ENCODE measurements at places on chromosomes 12 and 14.

DNA sequence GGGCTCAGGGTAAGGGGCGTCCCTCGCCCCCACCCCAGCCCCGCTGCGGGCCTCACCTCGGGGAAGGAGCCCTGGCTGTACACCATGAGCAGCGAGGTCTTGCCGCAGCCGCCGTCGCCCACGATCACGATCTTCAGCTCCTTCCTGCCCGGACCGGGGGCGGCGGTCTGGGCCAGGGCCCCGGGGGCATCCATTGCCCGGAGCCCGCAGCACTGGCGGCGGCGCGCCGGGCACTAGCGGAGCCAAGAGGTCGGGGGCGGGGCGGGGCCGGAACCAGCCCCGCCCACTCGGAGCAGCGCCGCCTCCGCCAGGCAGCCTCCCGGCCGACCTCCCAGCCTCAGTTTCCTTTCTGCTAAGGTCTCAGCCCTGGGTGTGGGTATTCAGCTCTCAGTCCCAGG is at the start of gene RHOF:
TSS of gene RHOF (minus strand) at position 249 of the 398 bp plus-strand sequence. CDS start at position 194, 55 bp downstream.
- no peak for DNase-seq

- no peak for DNase-seq
These were observed 221.8 kb upstream of the ARHGAP5 start for GRCh38 chr14:31855262-31855661.

- DNase-seq, result no peak
These were observed 8.1 kb upstream of the RIMKLB start for GRCh38 chr12:8689681-8690080.

- no peak for DNase-seq
These were observed 1.4 kb downstream of the C14orf180 start for GRCh38 chr14:104580961-104581360.

DNA sequence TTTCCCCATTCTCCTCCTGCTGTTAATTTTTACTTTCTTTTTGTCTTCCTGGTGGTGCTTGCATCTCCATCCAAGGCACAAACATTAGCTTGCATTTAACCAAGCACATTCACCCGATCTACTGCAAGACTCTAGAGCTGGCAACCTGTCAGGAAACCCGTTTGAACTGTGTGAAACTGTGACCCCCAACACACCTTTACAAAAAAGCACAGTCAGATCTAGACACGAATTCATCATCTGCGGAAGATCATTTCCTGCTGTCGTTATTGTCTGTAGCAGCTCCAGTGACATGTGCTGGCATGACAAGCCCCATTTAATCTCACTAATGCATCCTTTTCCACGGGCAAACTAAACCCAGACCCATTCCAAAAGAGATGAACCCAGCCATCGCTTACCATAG is 340.5 kb downstream of the VRK1 start:
- DNase-seq, result no peak

GRCh38 chr14:105282098-105282725 is 18.6 kb downstream of the BRF1 start:
- DNase-seq, result no peak

- peak; percentile 48 for DNase-seq
These were observed 80.8 kb downstream of the ZNF664 start for GRCh38 chr12:124053851-124054250.

DNA sequence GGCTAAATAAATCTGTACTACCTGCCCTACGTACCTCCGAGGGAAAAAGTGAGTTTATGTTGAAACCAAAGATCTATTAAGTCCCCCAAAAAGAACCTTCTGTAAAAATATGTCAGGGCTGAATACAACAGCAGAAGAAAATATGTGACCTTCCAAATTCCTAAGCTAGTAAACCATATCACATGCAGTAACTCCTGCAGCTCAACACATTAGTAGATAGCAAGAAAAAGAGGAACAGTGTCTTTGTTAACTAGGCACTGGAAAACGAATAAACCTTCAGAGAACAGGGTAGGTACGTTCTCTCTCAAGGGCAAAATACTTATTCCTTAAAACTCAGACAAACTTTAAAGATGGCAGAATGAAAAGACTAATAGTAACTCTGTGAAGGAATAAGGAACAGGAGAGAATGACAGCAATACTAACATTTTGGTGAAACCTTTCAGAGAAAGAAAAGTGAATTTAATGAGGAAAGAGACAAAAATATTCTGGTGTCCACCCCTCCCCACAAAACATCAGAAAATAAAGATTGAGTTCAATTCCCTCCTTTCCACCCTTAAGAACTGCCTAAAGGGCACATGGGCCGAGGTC is 18.0 kb downstream of the CBX5 start:
- DNase-seq, result no peak

GRCh38 chr12:45209784-45210183 is 6.1 kb upstream of the ANO6 start:
- no peak for DNase-seq

DNA sequence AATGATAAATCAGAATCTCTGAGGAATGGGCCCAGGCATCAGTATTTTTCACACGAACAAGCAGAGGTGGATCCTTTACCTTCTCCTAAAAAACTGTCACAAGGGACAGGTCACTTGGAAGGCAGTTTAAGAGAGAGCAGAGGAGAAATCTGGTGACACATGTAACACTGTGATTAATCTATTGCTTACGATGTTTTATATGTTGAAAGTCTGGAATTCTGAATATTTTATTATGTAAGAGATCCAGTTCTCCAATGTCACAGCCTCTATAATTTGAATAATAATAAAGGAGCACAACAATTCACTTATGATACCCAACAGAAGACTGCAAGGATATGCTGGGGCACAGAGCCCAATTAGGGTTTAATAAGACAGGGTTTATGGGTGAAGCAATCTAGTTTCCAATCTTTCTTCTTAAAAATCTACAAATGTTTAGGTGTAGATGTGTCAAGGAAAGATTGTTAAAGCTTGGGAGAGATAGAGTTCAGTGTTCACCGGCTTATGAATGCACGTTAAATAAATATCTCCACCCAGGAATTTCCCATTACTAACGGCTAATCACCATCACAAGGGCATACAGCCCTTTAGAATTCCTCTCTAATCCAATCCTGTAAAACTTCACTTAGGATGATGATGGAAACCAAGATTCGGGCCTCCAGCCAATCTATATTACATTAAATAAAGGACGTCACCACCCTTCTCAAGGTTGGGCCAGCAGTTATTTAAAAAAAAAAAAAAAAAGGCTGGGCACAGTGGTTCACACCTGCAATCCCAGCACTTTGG is 23.4 kb downstream of the DUSP16 start:
- no peak for DNase-seq

- peak; percentile 55 for DNase-seq
These were observed 1.2 kb upstream of the WSB2 start for GRCh38 chr12:118061873-118062843.

DNA sequence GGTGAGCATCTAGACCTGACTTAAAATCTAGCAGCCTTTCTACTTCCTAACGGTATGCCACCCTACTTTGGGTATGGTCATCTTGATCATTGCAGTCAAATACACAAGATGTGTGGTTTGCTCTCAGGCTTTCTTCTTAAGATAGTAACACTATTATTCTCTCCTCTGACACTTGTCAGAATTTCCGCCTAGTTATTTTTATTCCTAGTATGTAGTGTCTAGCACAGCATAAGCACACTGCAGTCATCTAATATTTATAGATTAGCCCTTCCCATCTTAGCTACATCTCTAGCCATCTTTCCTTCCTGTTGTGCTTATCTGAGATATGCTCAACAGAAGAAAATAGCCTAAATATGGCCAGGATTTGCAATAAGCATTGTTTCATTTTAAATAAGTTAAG is 180.1 kb downstream of the C12orf50 start:
- DNase-seq, result no peak

DNA sequence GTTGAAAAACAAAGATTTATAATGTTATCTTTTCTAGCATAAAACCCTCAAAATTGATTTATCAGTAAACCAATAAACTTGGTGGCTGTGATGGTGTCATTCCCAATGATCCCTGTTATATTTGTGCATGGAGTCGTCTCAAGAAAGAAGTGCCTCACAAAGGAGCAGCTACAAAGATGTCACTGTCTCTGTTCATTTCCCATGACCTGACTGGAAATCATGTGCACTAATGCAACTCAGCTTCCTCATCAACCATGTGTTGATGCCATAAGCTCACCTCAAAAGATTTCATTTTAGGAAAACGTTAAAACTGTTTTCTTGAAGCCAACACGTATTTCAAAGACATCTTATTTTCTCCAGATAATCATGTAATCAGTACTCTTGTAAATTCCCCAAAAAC is 28.8 kb downstream of the CLEC1A start:
- no peak for DNase-seq

DNA sequence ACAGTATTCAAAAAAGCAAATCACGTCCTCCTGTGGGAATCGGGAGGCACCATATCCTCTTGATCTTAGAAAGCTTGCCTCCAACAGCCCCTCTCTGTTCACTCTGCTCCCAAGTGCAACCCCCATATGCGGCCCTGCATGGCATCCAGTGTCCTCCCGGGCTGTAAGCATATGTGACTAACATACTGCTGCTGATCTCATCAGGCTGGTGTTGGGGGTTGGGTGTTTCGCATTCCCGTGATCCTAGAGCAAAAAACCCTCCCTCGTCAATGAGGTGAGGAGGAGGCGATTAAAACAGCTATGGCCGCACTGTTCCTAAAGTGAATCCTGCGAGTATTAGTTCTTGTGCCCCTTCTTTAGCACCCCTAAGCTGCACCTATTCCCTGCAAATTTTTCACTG is 28.1 kb upstream of the PPM1A start:
- DNase-seq, result no peak

- DNase-seq, result no peak
These were observed 421.0 kb downstream of the RPL10L start for GRCh38 chr14:46230540-46230939.

DNA sequence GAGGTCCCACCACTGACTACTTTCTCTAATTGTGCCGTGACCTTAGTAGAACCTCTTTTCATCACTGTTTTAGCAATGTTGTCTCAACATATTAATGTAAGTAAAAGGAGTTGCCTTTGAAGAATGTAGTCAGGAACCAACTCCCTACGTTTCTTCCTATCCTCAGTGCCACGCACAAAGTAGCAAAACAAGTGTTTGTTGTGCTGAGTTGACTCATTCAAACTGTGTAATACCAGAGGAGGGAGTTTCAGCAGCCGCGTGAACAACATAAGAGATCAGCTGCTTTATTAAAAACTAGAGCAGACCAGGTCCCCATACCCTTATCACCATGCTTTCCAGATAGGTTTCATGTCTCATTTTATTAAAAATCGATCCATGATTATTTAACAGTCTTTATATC is 19.1 kb downstream of the PLBD1 start:
- DNase-seq, result no peak

- DNase-seq, result no peak
These were observed 275.9 kb downstream of the TMEM132C start for GRCh38 chr12:128542844-128543243.

GRCh38 chr14:91484186-91484585 is 25.9 kb downstream of the PPP4R3A start:
- no peak for DNase-seq

GRCh38 chr12:109831365-109831764 is 1.8 kb downstream of the TRPV4 start:
- DNase-seq, result no peak

- DNase-seq, result no peak
These were observed 393.8 kb downstream of the SNAPC1 start for GRCh38 chr14:62156052-62156451.

DNA sequence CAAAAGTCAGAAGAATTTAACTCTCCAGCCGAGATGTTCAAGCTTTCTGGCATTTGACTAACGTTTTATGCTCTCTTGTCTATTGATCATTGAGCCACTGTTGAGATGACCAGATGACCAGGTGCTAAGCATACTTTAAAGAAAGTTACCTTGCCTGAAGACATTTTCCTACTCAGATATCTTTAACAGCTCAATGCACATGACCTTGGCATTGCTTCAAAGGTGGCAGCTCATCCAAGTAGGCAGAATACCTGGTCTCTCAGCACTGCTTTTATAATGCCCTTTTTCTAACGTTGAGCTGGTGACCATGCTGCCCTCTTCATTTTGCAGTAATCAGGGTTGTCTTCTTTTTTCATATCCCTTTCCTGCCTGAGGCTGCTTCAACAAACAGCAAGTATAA is 358.1 kb downstream of the RAD51B start:
- no peak for DNase-seq

DNA sequence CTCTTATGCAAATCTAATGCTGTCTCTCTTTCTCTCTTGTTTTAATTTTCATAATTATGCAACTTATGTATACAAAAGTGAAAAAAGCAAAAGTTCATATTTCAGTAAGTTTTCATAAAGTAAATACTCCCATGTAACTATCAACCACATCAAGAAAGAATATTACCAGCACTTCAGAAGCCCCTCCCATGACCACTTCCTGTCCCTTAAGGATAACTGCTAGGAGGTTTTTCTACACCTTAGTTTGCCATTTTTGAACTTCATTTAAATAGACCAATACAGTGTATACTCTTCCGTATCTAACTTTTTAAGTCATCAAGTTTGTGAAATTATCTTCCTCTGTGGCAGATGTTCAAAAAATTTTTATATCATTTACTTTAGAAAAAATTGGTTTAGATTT is 547 bp upstream of the OR4K15 start:
- DNase-seq, result no peak

- no peak for DNase-seq
These were observed at the start of gene TMEM119 for GRCh38 chr12:108597559-108598471. Gene TMEM119, minus strand, starts transcription at chr12:108598084. Its CDS starts 5,701 bp downstream, at chr12:108592383.

DNA sequence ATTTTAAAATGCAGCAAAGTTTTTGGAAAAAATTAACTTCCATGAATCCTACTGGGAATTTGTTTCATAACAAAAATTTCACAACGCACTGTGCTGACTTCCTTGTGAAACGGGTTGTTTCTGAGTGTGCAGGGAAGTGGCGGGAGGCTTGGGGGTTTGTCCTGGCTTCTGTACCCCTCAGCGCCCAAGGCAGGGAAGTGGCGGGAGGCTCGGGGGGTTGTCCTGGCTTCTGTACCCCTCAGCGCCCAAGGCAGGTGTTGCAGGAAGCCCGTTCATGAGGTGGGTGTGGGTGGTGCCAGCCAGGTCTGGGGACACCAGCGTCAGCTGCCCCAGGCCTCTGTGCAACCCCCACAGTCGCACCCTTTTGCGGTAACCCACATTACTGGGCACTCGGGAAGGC is 25.1 kb downstream of the ADGRD1 start:
- DNase-seq, result no peak

GRCh38 chr14:79287976-79288375 is 923.3 kb downstream of the DIO2 start:
- no peak for DNase-seq

DNA sequence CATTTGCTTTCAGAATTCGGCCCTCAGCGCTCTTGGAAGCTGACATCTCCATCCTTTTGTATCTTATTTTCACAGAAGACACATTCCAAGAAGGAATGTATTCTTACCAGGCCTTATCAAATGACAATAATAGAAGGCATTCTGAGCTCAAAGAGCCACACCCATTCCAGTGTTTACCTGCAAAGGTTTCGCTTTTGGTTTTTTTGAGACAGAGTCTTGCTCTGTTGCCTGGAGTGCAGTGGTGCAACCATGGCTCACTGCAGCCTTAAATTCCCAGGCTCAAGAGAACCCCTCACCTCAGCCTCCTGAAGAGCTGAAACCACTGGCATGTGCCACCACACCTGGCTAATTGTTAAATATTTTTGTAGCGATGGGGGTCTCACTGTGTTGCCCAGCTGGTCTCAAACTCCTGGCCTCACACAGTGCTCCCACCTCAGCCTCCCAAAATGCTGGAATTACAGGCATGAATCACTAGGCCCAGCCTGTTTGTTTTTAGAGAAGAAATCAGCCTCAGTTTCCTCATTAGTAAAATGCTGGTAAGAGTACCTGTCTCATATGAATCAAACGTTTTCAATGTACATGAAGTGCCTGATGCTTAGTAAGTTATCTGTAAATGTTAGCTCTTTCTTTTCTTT is 69.2 kb downstream of the SLC6A12 start:
- DNase-seq, result no peak
